ENCODE measurements at places on chromosomes 3 and 15.
A peak's percentile ranks its signal among the peaks of the same experiment; 100 is the strongest.

GRCh38 chr3:5019411-5020241 lies 40.4 kb downstream of the BHLHE40 start:
- DNase-seq: no peak

GRCh38 chr3:34323517-34323916 lies 525.1 kb downstream of the PDCD6IP start:
- no peak for DNase-seq

GRCh38 chr3:128322030-128323022 lies 144.4 kb downstream of the DNAJB8 start:
- no peak for DNase-seq

DNA sequence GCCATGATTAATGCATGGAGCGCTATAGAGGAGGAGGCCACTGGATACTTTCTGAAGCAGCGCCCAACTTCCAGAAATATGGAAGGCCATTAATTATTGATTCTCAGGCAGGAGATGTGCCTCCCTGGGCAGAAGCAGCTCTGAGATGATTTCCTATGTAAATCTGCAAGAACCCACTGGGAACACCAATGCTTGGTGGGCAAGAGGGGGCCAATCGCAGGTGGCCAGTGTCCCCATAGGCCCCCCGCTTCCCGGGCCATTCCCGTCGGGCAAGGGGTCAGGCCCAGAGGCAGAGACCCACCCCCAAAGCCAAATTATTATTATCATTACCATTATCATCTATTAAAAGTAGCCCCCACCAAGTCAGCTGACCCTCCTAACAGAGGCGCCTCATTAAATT lies 288.0 kb upstream of the TLE3 start:
- DNase-seq: no peak

- no peak for DNase-seq
Observed at GRCh38 chr15:39084674-39085530, 496.0 kb upstream of the THBS1 start.

- DNase-seq: no peak
Observed at GRCh38 chr3:20658491-20658890, 472.5 kb upstream of the SGO1 start.

GRCh38 chr3:23580096-23580713 lies 225.6 kb upstream of the UBE2E1 start:
- DNase-seq: no peak

DNA sequence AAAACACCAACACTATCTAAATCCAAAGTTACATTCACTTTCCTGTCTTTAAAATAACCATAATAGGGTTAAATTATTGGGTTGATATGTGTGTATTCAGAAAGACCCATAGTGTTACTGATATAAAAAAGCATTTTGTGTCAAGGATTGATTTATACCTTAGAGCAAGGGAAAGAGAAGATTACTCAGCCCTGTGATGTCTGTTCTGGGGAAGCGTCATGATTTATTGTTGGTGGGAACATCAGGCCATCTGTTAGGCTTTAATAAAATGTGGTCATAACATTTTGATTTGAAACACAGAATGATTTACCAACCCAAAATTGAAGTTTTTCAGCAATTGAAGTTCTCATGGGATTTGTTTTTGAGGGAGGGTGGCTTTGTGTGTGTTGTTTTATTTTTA lies 33.2 kb downstream of the SIDT1 start:
- no peak for DNase-seq

DNA sequence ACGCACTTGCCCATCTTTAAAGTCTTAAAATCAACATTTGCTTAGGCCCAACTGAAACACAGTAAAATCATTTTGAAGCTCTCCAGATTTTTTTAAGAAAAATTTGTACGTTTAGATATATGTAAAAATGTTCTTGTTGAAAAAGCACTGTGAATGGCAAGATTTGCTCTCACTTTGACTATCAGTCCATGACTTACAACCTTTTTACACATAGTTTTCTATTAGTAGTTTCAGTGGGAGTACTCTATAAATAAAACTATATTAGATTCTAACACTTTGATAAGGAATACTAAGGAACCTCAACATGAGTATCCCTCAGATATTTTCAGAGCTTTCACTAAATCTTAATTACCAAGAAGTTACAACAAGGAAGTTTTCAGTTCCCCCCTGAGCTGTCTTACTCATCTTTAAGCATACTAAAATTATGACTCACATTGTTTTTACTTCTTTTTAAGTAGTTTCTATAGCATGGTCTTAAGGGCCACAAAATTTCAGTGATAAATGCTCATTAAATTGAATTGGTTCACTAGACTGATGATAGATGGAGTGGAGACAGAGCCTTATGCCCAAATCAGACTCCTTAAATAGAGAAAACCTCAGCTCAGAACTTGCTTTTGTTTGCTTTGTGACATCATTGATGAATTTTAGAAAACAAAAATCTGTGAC lies 31.6 kb upstream of the RAP2B start:
- DNase-seq: peak; percentile 74

- DNase-seq: peak; percentile 59
Observed at GRCh38 chr3:33115024-33115768, 1.4 kb downstream of the CRTAP start.

GRCh38 chr3:57230006-57230405 lies 2.5 kb downstream of the APPL1 start:
- no peak for DNase-seq

- DNase-seq: no peak
Observed at GRCh38 chr3:146162561-146162960, 1.6 kb upstream of the PLOD2 start.

- no peak for DNase-seq
Observed at GRCh38 chr3:128276577-128277183, 123.4 kb downstream of the EEFSEC start.

- DNase-seq: no peak
Observed at GRCh38 chr15:78370013-78370412, 29.9 kb downstream of the CRABP1 start.

DNA sequence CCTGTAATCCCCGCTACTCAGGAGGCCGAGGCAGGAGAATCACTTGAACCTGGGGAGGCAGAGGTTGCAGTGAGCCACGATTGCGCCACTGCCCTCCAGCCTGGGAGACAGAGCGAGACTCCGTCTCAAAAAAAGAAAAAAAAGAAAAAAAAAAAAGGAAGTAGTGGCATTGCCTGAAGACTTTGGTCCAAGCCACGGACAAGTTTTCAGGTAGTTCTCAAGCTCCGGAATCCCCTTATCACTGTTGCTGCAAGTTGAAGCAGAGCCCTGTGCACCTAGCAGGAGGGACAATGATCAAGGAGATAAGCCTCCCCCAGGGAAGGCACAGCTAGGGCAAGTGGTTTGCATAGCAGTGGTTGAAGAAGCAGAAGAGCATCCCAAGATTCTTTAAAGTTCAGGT lies 97.6 kb downstream of the MEX3B start:
- no peak for DNase-seq

DNA sequence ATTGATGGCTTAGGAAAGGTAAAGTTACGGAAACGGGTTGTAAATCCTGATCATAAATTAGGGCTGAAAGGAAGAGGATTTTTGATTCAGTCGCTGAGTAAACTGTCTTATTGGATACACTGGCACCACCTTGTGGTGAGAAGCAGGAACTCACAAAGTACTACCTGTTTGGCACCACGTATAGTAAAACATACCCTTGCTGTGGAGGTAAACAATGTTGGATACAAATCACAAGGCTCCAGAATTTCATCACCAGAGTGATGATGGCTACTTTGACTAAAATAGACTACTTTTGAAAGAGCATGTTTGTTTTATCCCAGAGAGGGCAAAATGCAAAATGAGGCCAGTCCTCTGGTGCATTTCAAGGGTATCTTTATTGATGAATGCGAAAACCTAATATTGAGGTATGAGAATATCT lies 216.9 kb downstream of the IGSF11 start:
- DNase-seq: no peak

- DNase-seq: peak; percentile 26
Observed at GRCh38 chr15:41698779-41699178, 38.6 kb downstream of the MGA start.

DNA sequence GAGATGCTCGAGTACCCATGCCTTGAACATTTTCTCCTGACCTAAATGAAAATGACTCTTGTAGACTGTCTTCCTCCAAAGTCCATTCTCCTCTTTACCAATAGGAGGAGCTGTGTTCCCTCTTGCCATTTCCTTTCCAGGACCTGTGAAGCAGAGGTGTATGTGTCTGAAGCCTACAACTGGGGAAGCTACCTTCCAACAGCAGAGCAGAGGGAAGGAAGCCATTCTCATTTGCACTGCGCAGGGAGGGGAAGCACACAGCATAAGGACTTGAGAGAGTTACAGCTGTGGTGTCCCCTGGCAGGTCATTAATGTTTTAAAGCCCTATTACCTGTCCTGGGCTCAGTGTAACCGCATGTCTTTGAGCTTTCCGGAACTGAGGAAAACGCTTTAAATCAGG lies 38.7 kb downstream of the HSPBAP1 start:
- no peak for DNase-seq

DNA sequence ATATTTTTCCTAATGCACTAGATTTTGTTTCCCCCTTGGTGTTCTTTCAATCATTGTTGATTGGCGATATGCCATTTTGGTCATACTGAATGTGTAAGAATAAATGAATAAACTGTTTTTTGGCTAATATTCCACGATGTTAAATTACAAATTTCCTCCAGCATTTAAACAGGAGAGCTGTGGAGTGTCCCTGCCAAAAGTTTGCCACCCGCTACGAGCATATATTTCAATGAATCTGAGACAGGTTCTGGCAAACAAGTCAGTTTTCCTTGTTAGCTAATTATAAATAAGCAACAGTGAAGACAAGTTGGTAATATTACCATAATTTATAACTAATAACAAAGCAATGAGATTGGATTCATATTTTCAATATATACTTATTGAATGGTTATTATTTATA lies 777.6 kb downstream of the ROBO1 start:
- no peak for DNase-seq

- DNase-seq: no peak
Observed at GRCh38 chr3:4410606-4411005, 56.5 kb downstream of the SUMF1 start.

- no peak for DNase-seq
Observed at GRCh38 chr3:134252766-134253165, 2.1 kb upstream of the RYK start.

DNA sequence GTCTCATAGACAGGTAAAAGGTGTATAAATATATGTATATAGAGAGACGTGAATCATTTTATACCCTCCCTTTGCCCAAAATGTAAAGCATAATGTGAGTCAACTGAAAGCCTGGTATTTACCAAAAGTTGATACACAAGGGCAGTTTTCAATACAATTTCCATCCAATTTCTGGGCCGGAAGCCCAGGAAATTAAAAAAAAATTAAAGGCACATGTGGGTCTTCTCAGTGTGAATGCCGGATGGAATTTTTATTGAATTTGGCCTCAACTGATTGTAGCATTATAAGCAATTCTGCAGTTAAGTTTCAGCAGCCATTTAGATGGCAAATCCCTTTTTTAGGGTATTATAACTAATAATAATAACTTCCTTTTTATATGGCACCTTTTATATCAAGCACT lies 3.3 kb upstream of the CNTN3 start:
- no peak for DNase-seq

GRCh38 chr3:32384938-32385337 lies 6.7 kb upstream of the CMTM7 start:
- no peak for DNase-seq

GRCh38 chr15:50137893-50138292 lies 18.9 kb upstream of the ATP8B4 start:
- DNase-seq: no peak

DNA sequence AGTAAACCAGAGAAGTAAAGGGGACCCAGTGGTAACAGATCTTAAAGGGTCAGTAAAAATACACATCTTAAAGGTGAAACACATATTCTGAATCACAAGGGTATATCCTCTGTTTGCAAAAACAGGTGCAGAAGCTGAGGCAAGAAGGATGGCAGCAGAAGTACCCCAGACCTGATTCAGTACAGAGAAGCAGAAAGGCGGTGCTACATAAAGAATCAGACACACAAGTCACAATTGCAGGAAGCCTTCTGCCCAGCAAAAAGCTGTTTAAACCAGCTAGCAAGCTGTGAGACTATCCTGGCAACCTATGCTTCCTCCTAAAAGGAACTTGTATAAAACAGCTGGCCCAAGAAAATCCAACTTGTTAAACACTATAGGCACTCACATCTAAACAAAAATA lies 49.4 kb downstream of the ZNF280D start:
- no peak for DNase-seq

GRCh38 chr3:56456117-56456516 lies 12.2 kb downstream of the ERC2 start:
- DNase-seq: no peak

GRCh38 chr15:96470681-96471310 lies 140.3 kb downstream of the NR2F2 start:
- DNase-seq: no peak

DNA sequence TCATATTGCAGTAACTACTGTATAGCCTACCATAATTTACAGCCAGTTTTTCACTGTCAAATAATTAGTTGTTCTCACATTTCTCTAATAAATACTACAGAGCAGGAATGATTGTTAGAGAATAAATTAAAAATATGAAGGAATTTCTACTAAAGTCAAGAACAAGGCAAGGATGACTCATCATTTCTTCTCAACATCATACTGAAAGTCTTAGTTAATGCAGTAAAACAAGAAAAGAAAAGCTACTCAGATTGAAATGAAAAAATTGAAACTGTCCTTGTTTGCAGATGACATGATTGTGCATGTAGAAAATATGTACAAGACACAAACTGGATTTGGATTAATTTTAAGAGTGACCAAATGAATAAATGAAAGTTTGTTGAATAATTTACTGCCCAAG lies 608.2 kb downstream of the NSUN3 start:
- DNase-seq: no peak

- DNase-seq: no peak
Observed at GRCh38 chr15:49466119-49466518, 43.1 kb downstream of the FGF7 start.

GRCh38 chr3:161989012-161989411 lies 492.4 kb downstream of the OTOL1 start:
- DNase-seq: no peak

DNA sequence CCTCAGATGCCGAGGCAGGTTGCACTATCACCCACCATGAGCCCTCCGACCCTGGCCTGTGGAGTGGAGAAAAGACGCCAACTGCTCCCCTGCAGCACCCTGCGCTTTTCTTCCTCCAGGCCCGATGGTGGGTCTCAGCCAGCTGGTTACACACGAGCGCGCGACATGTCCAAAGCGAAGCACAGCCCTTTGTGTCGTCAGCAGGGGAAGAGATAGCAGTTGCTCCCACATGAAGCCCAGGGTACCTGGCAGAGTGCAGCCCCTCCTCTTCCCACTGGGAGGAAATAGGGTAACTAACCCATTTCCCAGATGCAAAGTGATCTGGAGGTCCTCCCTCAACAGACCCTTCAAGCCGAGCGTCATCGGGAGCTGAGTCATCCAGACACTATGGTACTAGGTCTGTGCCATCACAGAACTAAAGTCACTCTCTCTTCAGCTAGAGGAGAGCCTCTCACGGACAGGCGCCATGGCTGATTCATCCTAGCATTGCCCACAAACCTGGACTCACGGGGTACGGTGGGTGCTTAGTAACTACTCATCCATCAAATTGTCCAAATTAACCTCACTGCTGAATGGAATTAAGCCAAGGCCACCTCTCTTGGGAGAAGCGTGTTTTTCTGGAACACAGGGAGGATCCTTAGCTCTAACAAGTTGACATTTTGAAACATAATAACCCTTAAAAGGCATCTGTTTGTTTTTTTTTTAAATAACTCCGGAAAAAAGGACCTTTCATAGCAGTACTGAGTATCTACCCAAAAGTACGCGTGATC lies 45.2 kb upstream of the BDH1 start:
- DNase-seq: no peak

GRCh38 chr3:171125010-171125409 lies 98.5 kb upstream of the SLC2A2 start:
- no peak for DNase-seq

GRCh38 chr3:58184309-58184981 lies 26.3 kb downstream of the DNASE1L3 start:
- DNase-seq: no peak

- DNase-seq: no peak
Observed at GRCh38 chr3:74267131-74267530, 347.3 kb downstream of the CNTN3 start.

Measured in AG04449 (cell line).